ENCODE measurements at places on chromosomes 5 and 9.
A peak's percentile ranks its signal among the peaks of the same experiment; 100 is the strongest.

DNA sequence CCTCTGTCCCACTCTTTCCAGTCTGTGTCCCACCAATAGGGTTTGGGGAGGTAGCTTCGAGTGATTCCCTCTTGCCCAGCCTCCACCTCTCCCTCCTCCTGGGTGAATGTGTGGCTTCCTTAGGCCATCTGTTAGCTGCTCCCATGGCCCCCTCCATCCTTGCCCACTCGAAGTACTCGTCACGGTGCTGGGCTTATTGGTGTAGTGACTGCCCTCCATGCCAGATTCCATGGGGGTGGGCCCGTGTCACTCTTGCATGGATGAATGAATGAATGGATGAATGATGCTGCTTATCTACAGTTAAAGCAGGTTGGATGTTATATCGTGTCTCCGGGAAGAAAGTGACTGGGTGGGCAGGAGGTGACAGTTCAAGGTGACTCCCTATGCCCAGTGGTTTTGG lies 19.1 kb downstream of the HMCN2 start:
- no peak for DNase-seq

DNA sequence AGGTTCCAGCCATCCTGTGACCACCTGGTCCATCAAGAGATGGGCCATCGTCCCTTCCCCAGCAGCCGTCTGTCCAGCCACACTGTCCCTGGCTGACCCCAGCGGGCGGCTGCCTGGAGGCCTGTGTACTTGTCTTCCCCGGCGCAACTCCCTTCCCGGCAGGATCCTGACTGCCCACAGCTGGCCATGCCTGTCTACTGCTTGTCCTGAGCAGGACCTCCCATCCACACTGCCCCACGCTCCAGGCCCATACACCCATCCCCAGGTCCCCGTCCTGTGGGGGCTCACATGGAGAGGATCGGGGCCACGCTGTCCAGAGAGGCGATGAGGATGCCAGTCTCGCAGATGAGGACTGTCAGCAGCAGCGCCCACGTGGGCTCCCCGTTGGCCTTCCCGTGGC lies 35.5 kb downstream of the SLC12A7 start:
- no peak for DNase-seq

DNA sequence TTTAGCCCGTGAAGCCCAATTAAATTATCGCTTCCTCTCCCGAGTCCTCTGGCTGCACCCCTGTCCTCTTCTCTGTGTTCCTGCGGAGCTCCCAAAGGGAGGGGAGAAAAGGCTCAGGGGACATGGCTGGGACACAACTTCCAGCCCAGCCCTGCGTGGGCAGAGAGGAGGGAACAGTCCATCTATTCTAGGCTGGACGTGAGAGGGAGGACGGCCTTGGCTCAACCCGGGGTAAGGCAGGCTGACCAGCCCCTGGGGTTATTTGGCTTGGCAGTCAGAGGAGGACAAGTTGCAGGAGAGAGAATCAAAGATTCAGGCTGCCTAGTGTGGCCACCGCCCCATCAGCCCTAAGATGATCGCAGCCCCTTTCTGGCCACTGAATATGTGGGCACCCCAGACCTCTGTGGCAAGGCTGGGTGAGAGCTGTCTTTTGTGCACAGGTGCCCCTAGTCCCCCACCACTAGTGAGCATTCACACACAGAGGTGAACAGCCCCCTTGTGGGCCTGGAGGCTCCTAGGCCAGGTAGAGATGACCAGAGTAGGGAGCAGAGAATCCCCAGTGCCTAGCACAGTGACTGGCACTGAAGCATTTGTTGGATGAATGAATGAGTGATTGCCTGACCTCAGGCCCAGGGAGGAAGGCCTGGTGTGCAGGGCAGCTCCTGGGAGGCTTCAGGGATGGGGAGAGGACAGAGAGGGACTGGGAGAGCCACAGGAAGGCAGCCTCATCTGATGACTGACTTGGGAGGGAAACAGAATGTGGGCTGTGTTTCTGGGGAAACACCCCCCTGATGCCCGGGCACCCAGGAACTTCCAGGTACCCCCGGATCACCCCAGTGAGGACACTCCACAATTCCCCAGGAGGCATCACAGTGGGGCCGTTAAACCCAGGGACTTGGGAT lies 133.9 kb downstream of the C9orf50 start:
- no peak for DNase-seq

DNA sequence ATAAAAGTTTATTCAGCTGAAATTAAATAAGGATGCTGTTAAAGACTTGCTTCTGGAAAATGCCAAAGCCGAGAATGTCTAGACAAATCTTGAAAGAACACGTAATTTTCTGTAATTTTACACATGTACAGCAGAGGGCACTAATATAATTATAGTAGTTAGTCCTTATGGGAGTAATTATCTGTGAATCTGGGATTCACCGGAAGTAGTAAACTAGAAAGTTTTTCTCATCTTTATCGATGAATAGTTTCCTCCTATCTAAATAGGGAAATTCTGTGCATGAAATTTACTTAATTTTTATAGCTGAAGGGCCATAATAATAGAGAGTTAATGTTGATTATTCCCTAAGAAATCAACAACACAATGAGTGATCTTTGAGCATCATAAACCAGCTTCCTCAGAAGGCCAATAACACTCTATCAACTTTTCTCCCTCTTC lies 18.4 kb upstream of the CNTLN start:
- peak; percentile 19 for DNase-seq

GRCh38 chr5:61620699-61621182 lies 288.7 kb downstream of the ZSWIM6 start:
- DNase-seq: no peak

- no peak for DNase-seq
Observed at GRCh38 chr9:128128836-128129590, 1.5 kb upstream of the PTGES2 start.

DNA sequence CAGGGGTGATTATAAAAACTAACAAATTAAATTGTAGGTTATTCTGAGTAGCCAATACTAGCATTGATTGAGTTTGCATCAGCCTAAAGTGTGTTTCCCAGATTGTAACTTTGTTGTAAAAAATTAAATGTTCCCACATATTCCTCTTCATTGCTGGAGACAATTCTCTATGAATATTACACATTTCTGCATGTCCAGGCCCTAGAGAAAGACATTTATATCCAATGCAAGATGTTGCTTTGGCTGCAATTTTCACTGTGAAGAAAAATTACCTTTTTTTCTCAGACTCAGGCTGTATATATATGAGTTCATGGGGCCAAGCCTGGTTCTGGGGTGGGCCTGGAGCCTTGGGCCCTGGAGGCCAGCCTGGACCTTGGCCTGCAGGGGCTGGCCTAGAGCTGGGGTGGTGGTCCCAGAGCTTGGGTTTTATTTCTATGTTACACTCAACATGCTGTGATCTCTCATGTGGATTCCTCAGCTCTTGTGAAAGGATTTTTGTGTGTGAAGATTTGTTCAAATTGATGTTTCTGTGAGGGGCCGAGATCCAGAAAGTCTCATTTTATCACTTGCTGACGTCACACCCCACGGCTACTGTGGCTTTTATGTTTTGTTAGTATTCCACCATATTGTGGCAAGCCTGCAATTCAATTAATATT lies 232.5 kb downstream of the SPATA31A1 start:
- no peak for DNase-seq

- no peak for DNase-seq
Observed at GRCh38 chr9:114140401-114140800, 14.9 kb upstream of the COL27A1 start.

DNA sequence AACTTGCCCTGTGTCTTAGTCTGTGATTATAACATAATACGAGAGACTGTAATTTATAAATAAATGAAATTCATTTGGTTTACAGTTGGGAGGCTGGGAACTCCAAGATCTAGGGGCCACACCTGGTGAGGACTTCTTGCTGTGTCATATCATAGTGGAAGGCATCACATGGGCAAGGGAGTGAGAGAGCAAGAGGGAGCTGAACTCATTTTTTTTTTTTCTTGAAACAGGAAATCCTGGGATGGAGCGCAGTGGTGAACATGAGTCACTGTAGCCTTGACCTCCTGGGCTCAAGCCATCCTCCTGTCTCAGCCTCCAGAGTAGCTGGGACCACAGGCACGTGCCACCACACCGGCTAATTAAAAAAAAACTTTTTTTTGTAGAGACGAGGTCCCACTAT lies 7.2 kb downstream of the MLANA start:
- no peak for DNase-seq

GRCh38 chr9:133700819-133701320 lies 37.3 kb downstream of the SARDH start:
- no peak for DNase-seq

- DNase-seq: peak; percentile 46
Observed at GRCh38 chr9:128124873-128125579, 2.5 kb downstream of the PTGES2 start.

- DNase-seq: no peak
Observed at GRCh38 chr5:144265643-144266247, 95.1 kb downstream of the KCTD16 start.

GRCh38 chr9:129140397-129141065 lies 29.3 kb downstream of the PTPA start:
- no peak for DNase-seq

DNA sequence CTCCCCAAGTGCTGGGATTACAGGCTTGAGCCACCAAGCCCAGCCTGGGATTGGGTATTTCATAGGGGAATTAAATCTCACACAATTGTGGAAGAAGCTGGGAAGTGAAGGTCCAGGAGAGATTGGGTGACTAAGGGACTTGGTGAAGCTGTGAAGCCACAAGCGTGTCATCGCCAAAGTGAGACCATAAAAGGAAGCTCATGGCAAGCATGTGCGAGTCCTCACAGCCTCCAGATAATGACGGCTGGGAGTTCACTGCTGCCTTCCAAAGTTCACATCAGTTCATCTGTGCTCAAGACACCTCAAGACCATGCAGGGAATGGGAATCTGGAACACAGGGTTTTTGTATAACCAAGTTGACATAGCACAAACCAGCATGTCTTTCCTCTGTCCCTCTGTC lies 210.6 kb downstream of the MARCHF11 start:
- no peak for DNase-seq

- no peak for DNase-seq
Observed at GRCh38 chr5:141519605-141520565, 31.0 kb downstream of the PCDHGC5 start.

- no peak for DNase-seq
Observed at GRCh38 chr9:133704711-133705181, 33.4 kb downstream of the SARDH start.

DNA sequence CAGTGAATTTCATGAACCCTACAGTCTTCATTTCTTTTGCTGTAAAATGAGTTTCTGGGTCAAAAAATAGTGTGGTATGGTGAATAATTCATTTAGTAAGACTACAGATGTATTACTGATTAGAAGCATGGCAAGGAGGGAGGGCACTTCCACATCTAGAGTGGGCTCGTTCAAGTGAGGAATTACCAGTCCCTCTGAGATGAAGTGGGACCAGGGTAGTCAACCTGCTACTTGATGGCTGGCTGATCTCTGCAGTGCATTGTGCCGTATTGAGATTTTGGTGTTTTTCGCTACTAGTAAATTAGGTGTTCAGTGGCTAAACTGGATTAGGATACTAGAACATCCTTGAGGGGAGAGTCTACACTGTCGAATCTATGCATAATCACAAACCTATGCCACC lies 10.8 kb downstream of the CDC37L1 start:
- no peak for DNase-seq

- no peak for DNase-seq
Observed at GRCh38 chr5:7251132-7251531, 144.8 kb upstream of the ADCY2 start.

- no peak for DNase-seq
Observed at GRCh38 chr9:97307091-97307490, 368 bp upstream of the CCDC180 start.

DNA sequence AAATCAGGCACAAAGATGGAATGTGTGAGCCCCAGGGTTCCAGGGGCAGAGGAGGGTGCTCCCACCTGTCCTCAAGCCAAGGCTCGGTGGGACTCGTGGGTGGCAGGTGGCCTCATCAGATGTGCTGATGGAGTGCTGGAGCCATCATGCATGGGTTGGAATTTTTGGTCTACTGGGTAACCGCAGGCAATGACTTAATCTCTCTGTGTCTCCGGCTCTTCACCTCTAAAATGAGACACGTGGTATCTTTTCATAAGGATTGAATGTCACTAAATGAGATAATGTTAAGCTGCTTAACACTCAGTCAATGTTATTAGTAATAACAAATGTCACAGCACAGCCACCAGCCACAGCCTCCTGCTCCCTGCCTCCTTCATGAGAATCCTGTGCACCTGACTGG lies 245.5 kb downstream of the HSPA4 start:
- no peak for DNase-seq

GRCh38 chr9:101271102-101271501 lies 113.7 kb downstream of the BAAT start:
- DNase-seq: no peak

DNA sequence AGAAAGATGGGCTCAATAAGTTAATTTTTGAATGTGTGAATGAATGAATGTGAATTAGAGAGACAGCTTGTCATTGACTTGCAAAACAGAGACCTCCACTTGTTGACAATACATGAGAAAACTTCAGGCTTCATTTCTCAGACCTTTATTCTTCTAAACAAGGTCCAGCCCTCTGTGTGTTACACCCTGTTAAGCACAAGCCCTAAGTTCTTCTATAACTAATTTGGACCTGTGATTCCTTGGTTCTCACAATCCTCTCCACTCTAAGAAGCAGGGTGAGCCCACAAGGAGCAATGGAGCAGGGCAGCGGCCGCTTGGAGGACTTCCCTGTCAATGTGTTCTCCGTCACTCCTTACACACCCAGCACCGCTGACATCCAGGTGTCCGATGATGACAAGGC lies at the start of gene TMEM174:
Gene TMEM174 (plus strand): TSS at position 243 of the 400 bp plus-strand sequence. CDS start 51 bp downstream, at position 294.
- no peak for DNase-seq

- no peak for DNase-seq
Observed at GRCh38 chr9:132059361-132059760, 20.3 kb downstream of the MED27 start.

GRCh38 chr5:74374656-74375055 lies 265.9 kb downstream of the ENC1 start:
- no peak for DNase-seq

DNA sequence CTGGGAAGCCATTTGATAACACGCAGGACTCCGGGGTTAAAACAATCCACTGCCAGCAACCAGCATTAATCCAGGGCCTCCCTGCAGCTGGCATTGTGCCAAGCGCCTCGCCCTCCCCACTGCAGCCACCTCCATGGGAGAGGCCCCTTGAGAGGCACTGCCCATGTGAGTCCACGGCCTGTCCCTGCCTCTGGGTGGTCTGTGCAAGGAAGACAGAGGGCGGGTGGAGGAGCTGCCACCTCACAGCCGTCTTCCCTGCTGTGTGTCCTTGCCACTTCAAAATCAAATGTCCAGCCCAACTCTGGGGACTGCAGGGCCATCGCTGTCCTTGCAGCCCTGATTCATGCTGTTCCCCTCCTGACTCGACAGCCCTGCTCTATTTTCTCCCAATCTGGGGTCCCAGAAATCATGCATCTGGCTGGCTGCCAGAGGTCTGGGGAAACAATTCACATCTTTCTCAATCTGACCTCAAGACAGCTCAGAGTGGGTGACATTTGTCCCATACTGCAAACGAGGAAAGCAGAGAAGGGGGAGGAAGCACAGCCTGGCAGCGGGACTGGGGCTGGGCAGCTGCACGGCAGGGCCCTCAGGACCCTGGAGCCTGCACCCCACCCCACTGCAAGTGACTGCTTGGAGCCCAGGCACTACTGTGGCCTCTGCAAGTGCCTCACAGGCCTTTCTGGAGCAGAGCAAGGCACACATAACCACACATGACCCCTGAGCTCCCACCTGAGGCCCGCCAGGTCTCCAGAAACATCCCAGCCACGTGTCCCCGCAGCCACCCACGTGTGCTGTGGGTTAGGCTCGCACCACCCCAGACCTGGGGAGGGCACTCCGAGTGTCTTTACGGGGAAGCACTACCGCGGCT lies 15.7 kb downstream of the BRD3OS start:
- no peak for DNase-seq

GRCh38 chr5:109836280-109836679 lies 146.6 kb downstream of the MAN2A1 start:
- no peak for DNase-seq

GRCh38 chr5:7873216-7873615 lies 4.3 kb downstream of the MTRR start:
- no peak for DNase-seq

Data from HCT116 (cell line).